ENCODE measurements at places on chromosomes 16 and 17. TPM values are rescaled to one million over a fixed set of nuclear protein-coding genes. Genes with fewer than 3 reads are reported as not detected.

HS3ST2 gene
- total RNA-seq: not detected

CA4 gene
- not detected for total RNA-seq

PPM1E gene
- total RNA-seq: 2.1 TPM

RGS11 gene
- total RNA-seq: not detected

TBC1D3D gene
- total RNA-seq: 0.29 TPM

FBXO39 gene
- 3.0 TPM for total RNA-seq

Data from Daoy (cell line).